ENCODE measurements at places on chromosomes 7 and 10.

DNA sequence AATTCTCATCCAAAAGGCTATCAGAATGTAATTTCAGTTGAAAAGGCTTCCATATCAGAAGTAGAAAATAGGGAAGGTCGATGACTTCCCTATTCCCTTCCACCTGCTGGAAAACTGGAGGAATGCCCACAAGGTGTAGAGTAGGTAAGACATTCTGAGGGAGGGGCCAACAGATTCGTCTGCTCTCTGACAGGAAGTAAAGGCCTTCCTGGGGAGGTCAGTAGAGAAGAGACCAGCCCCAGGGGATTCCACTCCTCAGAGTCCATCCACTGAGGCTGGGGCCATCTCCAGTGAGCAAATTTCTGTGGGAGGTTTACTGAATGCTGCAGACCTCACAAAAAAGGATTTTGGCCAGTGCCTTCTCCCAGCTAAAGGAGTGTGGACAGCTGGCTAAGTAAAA lies 19.5 kb downstream of the NPSR1 start:
- DNase-seq = no peak

DNA sequence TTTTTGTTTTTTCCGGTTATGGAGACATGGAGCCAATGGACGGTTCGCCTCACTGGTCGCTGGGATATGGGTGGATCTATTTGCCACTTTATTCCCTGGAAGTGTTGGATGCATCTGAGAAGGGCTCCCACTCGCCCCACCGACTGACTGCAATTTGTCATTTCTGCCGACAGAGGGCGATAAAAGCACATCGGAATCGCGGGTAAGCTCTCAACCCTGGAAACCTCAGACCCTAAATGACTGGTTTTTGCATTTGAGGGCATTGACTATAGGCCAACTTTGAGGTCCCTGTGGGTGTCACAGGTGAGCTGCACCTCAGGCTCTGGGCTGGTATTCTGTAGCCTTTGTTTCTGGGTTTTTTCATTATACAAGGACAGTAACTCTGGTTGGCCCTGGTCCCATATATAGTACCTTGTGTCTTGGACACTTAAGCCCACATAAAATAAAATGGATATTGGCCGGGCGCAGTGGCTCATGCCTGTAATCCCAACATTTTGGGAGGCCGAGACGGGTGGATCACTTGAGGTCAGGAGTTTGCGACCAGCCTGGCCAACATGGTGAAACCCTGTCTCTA lies 11.9 kb upstream of the OPALIN start:
- DNase-seq = peak; percentile 5

GRCh38 chr10:95284807-95285206 lies 6.0 kb downstream of the PDLIM1 start:
- no peak for DNase-seq

- DNase-seq = no peak
These were observed 242.3 kb downstream of the DYNC1I1 start for GRCh38 chr7:96014617-96015016.

DNA sequence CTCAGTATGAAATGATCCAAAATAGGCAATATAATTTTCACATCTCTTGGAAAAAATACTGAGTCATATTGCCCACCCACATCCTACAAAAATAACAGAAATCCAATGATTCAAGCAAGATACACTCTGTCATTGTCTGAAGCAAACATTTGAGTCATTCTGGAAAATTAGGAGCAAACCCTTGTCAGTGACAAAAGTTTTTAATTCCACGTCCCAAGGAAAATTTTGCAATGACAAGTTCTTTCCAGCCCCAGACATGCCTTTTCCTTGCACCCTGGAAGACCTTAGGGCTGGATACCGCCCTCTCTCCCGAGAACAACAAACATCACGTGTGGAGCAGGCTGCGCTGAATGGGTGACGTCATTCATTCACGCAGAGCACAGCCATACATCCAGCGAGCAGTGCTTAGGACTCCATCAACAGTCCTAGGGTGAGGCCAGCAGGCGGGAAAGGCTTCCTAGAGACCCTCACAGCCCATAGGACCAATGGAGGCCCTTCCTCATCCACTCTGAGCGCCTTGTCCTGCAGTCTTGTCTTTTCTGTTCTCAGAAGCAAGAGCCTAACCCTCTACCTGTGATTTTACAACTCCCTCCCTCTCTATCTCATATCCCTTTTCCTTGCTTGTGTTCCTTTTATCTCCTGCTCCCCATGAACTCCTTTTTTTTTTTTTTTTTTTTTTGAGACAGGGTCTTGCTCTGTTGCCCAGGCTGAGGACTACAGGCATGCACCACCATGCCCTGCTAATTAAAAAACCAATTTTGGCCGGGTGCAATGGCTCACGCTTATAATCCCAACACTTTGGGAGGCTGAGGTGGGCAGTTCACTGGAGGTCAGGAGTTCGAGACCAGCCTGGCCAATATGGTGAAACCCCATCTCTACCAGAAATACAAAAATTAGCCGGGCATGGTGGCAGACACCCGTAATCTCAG lies 23.5 kb upstream of the KDM7A start:
- no peak for DNase-seq

GRCh38 chr10:34428501-34428900 lies 386.6 kb downstream of the PARD3 start:
- no peak for DNase-seq

- DNase-seq = no peak
These were observed 279.7 kb downstream of the AUTS2 start for GRCh38 chr7:69878015-69878414.

- DNase-seq = peak; percentile 57
These were observed at the start of the genes TUBGCP2 and ZNF511 for GRCh38 chr10:133308421-133309099. TUBGCP2 (minus strand) TSS chr10:133308872; CDS start chr10:133302941, 5,931 bp downstream. ZNF511 (plus strand) TSS chr10:133308914; CDS start chr10:133308944, 30 bp downstream.

- DNase-seq = no peak
These were observed 42.4 kb downstream of the MTURN start for GRCh38 chr7:30177186-30177585.

- no peak for DNase-seq
These were observed 138.6 kb upstream of the AKR1E2 start for GRCh38 chr10:4687397-4687796.

GRCh38 chr7:137989094-137989493 lies 12.8 kb downstream of the CREB3L2 start:
- no peak for DNase-seq

- DNase-seq = no peak
These were observed 88.0 kb downstream of the PDGFA start for GRCh38 chr7:431658-432111.

GRCh38 chr10:107971973-107972372 lies 807.5 kb upstream of the SORCS1 start:
- no peak for DNase-seq

DNA sequence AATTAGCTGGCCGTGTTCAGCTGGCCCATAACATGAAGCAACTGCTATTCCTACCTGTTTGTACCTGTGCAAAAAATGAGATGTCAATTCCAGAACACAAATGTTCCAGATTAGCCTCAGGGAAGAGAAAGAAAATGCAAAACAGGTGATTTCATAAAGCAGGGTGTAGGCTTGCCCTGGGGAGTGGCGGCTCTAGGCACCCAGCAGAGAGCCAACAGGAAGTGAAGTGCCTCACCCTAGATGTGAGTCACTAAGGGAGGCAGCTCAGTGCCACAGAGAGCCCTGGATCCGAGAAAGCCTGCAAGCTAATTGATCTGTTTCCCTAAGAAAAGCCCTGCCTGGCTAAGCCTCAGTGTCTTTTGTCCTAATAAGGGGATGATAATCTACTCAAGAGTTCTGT lies 240.0 kb downstream of the ARHGAP21 start:
- no peak for DNase-seq

Measured in AG09319 (cell line).